Mesenteric fat pad (tissue), 1 donor: ENCODE measurements at places on chromosomes 16 and 17.

DNA sequence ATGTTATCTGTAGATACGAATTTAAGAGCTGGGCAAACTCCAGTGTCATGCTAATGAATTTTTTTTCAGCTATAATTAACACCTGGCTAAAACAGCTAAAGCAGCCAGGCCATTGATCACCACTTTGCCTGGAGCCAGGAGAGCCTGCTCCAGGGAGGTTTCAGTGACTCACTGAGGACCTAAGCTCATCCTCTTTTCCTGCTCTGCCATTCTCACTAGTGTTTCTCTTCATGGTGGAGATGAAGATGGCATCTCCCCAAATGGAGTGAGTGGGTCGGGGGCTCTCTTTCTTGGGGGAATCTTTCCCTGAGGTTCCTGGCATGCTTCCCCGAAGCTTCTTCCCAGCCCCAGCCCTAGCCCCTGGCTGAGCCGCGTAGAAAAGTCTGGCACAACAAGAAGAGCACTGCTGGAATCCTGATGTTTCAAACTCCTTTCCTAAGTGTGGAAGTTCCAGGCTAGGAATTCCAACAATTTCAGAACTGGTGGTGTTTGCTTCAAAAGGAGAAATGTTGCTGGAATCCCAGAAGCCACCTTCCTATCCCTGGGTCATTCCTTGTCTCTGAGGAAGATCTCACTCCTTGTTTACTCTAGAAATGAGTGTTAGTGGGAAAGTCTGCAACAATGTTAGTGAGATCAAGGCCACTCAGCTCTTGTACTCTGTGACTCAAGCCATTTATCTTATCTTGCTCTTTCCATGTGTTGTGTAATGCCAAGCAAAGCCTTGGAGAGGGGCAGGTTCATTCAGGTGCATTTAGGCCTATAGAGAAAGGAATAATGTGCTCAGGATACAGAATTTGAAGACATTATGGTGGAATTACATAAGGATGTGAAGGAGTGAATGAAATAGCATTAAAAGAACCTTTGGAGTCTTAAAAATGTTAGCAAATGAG is 26.0 kb upstream of the B4GALNT2 start:
- no peak for DNase-seq

GRCh38 chr16:37511-37910 is 15.9 kb downstream of the POLR3K start:
- peak; percentile 28 for DNase-seq

- no peak for DNase-seq
These were observed 48.5 kb downstream of the TIMM22 start for GRCh38 chr17:1045456-1045855.

- peak; percentile 69 for DNase-seq
These were observed 9.3 kb downstream of the IL4R start for GRCh38 chr16:27322858-27323780.

GRCh38 chr16:82891918-82892317 is 265.1 kb downstream of the CDH13 start:
- no peak for DNase-seq

DNA sequence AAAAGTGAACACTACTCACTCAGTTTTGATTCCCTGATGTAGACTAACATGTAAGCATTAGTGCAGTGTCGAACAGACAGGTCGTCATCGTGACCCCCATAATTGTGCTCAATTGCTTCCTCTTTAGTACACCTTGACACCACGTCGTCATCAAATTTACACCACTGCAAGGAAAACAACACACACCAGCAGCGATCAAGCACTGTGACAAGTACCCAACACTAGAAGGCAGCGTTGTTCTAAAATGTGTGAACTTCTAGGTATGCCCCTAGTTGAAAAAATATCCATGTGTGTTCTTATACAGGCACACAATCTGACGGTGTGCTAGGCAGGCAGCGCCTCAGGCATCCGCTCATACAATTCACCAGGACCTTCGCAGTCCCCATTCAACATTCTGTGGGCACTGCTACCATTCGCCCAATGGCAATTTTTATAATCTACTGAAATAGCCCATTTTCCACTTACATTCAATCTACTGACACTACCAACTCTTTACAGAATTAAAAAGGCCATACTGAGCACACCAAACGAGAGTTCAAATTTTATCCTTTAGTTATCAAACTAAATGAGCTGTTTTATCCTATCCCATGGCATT is 23.1 kb downstream of the LITAFD start:
- DNase-seq: no peak

GRCh38 chr16:11583889-11584565 is 2.7 kb downstream of the LITAF start:
- no peak for DNase-seq

DNA sequence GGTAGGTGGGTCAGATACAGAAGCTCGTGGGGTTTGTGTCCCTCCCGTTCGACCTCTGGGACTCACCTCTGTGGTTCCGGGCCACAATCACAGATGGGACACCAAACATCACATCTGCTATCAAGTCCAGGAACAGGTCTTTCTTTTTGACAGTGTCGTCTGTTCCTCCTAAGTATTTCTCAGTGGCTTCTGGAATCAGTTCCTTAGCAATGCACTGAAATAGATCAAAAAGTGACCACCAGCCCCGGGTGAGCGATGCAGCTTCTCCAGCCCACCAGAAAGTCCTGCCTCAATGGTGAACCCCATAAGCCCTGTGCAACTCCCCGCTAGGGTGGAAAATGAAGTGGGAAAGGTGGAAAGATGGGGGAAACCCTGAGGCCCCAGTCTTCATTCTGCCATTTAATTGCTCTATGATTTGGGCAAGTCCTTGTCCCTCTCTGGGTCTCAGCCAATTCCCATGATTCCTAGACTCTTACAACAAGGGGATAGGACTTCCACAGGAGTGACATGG is 22.4 kb downstream of the CES1 start:
- no peak for DNase-seq

DNA sequence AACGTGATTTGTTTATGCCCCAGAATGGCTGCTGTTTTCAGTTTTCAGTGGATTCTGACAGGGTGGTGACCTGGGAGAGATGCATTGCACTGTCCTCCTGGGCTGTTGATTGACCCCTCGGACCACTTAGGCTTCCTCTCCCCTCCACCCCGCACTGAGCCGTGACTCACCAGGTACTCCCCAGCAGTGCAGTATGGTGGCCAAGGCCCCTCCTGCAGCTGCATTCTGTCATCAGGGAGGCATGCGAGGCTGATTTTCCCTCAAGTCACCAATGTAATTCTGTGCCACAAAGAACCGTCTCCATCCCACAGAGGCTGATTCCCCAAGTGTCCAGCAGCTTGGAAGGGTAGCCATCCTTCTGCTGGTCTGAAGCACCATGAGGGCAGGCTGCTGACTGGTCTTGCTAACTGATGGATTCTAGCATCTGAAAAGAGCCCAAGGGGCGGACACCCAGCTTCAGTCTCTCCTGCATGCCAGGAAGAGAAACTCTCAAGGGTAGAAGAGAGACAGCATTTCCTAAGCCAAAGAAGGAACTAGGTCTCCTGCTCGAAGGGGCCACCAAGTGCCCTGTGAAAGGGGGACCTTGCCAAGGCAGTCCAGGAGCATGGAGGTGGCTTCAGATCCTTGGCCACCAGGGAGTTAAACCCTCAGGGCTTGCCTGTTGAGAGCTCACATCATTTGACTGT is 148.1 kb downstream of the SOCS1 start:
- no peak for DNase-seq

GRCh38 chr16:87970186-87970585 is 19.0 kb downstream of the BANP start:
- no peak for DNase-seq

- DNase-seq: no peak
These were observed 3.9 kb downstream of the HOXB1 start for GRCh38 chr17:48526608-48527546.

- no peak for DNase-seq
These were observed 26.0 kb downstream of the NECAB2 start for GRCh38 chr16:83994087-83994486.

- no peak for DNase-seq
These were observed 5.4 kb upstream of the PNPO start for GRCh38 chr17:47935961-47936360.

DNA sequence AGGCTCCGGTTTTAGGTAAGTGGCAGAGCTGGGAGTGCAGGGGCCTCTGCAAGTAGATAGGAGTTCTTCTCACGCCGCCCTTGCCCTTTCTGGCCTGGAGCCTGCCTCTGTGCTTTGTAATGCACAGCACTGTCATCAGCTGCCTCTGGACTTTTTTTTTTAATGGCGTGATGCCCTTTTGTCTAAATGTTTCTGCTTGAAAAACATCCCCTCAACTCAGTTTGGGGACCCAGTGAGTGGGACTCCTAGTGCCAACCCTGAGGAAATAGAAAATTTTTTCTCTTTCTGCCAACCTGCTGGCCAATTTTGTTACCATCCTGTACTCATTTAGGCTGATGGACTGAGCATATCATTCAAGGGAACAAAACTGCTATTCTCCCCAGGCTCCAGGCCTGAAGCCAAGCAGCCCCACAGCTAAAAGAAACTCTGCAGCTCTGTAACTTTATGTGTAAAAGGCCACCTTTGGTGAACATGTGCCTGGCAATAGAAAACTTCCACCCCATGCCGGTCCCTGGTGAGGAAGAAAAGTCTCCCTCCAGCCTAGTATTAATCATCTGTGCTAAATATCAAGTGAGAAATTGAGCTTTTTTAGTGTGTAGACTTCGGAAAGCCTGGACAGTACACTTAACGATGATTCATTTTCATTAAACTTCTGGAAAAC is 22.5 kb downstream of the SLC6A2 start:
- DNase-seq: no peak

DNA sequence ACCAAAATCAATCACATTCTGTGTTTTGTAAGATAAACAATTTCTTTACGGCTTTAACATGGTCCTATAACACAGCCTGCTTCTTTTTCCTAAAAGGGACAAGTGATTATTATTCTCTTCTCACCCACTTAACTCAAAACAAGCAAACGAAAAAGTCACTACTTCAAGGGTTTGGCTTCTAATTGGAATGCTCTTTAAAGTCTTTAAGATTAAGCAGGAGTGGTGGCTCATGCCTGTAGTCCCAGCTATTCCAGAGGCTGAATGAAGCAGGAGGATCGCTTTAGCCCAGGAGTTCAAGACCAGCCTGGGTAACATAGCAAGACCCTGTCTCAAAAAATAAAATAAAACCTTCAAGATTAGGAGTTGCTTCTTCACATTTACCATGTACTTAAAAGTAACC is 66.6 kb upstream of the CNEP1R1 start:
- DNase-seq: no peak

DNA sequence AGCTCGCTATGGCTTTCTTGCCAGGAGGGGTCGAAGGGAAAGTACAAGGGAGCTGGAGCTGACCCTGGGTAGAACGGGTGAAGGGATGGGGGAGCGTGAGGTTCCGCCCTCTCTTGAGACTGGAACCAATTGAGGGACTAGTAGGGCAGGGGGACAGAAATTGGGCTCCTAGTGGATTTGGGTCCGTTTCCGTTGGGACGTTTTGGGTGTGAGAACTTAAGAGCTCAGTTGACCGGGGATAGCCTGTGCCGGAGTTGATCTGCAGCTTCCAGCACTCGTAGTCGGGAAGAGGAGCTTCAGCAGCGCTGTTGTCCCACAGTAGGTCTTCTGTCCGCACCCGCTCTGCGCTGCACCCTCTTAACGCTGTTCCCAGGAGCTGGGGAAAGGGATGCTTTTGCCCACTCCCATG is 481 bp downstream of the CNTROB start:
- DNase-seq: peak; percentile 79

DNA sequence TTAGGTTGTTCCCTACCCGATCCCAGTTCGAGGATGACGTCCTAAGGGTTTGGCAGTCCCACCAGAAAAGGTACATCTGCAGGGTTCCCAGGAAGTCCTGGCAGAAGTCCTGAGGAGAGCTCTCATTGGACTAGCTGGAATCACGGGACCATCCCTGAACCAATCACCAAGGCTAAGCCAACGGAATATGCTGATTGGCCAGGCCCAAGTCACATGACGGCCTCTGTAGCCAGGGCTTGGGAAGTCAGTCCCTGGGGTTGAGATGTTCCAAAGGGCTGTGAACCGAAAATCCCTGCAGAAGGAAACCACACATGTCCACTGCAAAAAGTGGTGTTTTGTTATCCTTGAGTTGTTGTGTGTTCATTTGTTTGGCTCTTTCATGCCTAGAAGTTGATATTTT is 68.2 kb upstream of the ZNF423 start:
- DNase-seq: peak; percentile 37

DNA sequence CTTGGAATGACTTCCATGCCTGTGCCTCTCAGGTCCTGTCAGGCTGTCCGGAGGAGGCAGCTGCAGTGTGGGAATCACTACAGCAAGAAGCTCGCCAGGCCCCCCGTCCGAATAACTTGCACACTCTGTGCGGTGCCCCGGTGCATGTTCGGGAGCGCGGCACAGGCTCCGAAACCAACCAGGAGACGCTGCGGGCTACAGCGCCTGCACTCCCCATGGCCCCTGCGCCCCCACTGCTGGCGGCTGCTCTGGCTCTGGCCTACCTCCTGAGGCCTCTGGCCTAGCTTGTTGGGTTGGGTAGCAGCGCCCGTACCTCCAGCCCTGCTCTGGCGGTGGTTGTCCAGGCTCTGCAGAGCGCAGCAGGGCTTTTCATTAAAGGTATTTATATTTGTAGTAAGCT is 1.3 kb downstream of the NRN1L start:
- no peak for DNase-seq

DNA sequence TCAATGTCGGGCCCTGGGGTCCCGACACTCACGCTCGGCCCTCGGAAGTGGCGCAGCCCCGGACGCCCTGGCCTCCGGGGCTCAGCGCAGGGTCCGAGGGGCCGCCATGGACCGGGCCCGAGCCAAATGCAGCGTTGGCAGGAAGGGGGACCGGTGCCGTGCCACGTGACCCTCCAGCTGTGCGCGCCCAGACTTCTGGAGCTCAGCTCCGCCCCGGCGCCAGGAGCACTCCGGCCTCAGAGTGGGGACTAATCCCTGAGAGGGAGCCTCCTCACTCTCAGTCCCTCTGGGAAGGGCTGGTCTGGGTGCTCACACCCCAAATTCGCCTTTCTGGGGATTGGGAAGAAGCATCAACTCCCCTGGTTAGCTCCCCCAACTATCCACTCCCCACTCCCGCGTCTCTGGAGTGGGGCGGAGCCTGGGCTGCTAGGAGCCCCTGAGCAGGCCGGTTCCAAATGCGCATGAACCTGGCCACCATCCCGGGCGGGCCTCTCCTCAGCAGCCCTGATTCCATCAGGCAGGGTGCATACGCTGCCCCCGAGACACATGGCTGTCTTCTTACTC is at the start of gene B3GNT9:
TSS of gene B3GNT9 (minus strand) at position 166 of the 564 bp plus-strand sequence. CDS start 513 bp downstream, outside the sequence.
- no peak for DNase-seq

- no peak for DNase-seq
These were observed 134.5 kb upstream of the CHMP6 start for GRCh38 chr17:80856863-80857755.

- DNase-seq: no peak
These were observed 345.1 kb downstream of the XYLT1 start for GRCh38 chr16:17125671-17126070.

DNA sequence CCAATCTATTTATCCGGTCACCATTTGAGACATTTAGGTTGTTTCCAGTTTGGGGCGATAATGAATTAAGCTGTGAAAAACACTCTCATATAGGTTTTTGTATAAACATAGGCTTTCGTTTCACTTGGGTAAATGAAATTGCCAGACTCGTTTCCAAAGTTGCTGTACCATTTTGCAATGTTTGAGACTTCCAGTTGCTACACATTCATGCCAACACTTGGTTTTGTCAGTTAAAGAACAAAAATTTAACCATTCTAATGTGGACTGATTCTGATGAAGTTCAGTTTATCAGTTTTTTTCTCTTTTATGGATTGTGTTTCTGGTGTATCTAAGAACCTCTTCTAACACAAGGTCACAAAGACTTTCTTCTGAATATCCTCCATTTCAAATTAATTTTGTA is 52.4 kb downstream of the YPEL2 start:
- no peak for DNase-seq

GRCh38 chr16:1107141-1107540 is 11.1 kb upstream of the C1QTNF8 start:
- no peak for DNase-seq

- no peak for DNase-seq
These were observed 525.7 kb downstream of the CDH11 start for GRCh38 chr16:64596196-64596595.

GRCh38 chr16:80231121-80231520 is 309.7 kb upstream of the DYNLRB2 start:
- no peak for DNase-seq
